ENCODE measurements at places on chromosomes 5 and 9.

- H3K27me3 ChIP-seq = no peaks in the 10 kb centered on the region
- H3K36me3 ChIP-seq = no peaks in the 10 kb centered on the region
- H3K27ac ChIP-seq = no peak overlapping the region
- DNase-seq = no peak
- no peaks in the 10 kb centered on the region for H3K4me1 ChIP-seq
These were observed 13.9 kb upstream of the BASP1 start for GRCh38 chr5:17203329-17204132.

DNA sequence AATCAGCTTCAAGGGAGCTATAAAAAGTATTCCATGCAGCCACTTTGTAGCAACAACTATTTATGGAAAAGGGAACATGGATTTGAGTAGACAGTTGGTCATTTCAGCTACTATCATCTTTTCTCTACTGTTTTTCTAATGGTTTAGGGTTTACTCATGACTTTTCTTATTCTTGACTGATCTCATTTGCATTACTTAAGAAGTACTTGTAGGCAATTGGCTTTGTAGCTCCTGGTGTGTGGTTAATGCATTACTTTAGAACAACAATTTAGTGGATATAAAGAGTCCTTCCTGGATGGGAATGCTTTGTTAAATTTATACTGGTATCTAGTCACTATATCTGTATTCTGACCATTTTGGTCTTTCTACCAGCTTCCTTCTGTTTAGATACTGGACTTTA is 59.8 kb upstream of the NTRK2 start:
- H3K36me3 ChIP-seq = no peaks in the 10 kb centered on the region
- no peak overlapping the region for H3K4me3 ChIP-seq
- H3K4me1 ChIP-seq = no peaks in the 10 kb centered on the region
- no peaks in the 10 kb centered on the region for H3K27me3 ChIP-seq

DNA sequence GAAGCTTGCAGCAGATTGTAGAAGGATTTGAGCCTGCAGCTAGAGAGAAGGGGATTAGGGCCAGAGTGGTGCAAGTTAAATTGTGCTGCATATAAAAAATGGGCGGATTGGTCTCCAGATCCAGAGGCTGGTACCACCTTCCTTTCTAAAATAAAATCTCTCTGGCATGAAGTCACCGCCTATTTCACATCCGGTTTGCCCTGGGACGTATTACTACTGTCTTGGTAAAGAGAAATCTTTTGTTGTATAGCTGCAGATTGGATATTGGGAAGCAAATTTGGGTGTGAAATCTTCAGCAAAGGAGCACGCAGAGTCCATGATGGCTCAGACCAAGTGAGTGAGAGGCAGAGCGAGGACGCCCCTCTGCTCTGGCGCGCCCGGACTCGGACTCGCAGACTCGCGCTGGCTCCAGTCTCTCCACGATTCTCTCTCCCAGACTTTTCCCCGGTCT is at the start of gene GABRA1:
Gene GABRA1, plus strand, starts transcription at position 180 of the 451 bp plus-strand sequence. CDS start 2,691 bp downstream, outside the sequence.
- peaks cover 9% of the 10 kb centered on the region for H3K27me3 ChIP-seq
- H3K27ac ChIP-seq = no peak within 1 kb of the TSS
- H3K4me3 ChIP-seq = no peak within 1 kb of the TSS
- H3K4me1 ChIP-seq = peaks cover 12% of the 10 kb centered on the region
- no peak for DNase-seq

DNA sequence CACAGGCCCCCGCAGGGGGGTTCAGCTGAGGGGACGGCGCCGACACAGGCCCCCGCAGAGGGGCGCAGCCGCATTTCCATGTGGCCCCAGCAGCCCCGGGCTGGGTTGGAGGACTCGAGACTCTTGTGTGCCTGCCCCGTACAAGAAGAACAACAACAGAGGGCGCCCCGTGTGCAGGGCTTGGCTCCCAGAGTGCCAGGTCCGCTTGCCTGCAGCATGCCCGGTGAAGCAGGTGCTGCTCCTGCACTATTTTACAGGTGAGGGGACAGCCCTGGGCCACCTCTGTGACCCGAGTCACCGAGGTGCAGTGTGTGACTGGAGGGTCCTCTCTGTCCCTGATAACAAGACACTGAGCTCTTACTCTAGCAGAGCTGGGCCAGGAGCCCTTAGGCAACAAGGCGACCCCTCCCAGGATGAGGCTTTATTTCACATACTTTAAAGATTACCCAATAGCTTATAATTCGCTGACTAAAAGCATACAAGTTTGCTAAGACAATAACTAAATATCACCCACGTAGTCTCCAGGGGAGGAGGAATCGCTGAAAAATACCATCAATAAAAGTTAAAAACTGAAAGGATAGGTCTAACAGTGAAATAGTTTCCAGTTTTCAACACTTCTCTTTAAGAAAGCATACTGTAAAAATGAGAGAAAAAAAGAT is 41.7 kb upstream of the SLC9A3 start:
- no peak overlapping the region for H3K27ac ChIP-seq
- DNase-seq = peak; percentile 32
- no peak overlapping the region for H3K4me3 ChIP-seq
- H3K4me1 ChIP-seq = no peaks in the 10 kb centered on the region
- no peaks in the 10 kb centered on the region for H3K27me3 ChIP-seq

DNA sequence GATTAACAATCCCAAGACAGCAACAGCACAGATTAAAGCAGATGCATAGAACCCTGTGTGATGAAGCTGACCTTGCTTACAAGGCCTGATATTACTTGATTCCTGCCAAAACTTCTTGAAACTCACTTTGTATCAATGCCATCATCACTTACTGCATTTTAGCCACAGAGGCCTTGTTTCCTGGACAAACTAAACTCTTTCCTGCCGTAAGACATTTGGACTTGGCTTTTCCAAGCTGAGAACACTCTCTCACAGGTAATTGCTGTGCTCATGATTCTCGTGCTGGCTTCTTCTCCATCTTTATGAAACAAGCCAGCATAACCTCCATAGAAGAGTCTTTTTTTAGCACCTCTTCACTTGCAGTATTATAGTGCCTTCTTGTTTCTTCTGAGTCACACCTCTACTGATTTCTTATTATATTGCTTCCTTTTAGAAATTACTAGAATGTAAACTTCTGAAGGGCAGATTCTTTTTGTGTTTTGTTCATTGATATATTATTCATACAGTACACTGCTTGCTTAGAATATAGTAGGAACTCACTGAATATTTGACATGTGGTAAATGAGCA is 456.5 kb upstream of the ZNF608 start:
- no peak for DNase-seq
- no peaks in the 10 kb centered on the region for H3K4me1 ChIP-seq
- no peak overlapping the region for H3K4me3 ChIP-seq

DNA sequence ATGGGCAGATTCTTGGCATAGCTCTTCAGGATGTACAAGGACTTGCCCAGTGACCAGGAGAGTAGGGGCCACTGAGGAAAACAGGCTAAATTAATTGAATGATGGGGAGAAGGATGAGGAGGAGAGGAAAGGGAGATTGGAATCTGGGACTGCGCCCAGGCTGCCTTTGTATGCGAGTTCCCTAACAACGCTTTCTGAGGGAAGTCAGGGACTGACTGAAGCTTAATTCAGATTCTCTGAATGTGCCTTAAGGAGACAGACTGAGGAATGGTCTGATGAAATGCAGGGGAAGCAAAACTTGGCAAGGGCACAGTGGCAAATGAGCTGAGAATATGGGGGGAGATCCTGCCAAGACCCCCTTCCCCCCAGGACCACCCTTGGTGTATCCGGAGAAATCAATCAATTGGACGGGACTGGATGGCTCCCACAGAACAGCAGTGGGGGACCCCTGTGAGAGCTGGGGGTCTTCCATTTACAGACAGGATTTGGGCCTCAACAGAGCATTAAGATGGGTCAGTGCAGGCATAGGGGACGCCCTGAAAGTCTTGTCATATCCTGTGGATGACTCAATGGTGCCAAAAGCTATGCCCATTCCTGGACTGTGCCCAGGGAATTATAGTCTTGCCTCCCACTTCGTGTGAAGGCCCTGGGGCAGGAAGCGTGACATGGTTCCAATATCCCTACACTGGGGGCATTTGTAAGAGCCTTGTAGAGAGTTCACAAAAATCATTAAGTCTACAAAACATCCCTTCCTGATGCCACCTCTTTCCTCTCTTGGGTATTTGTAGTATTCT is 215.5 kb upstream of the TNC start:
- H3K36me3 ChIP-seq = no peaks in the 10 kb centered on the region
- DNase-seq = no peak
- no peaks in the 10 kb centered on the region for H3K27me3 ChIP-seq
- no peak overlapping the region for H3K4me3 ChIP-seq

DNA sequence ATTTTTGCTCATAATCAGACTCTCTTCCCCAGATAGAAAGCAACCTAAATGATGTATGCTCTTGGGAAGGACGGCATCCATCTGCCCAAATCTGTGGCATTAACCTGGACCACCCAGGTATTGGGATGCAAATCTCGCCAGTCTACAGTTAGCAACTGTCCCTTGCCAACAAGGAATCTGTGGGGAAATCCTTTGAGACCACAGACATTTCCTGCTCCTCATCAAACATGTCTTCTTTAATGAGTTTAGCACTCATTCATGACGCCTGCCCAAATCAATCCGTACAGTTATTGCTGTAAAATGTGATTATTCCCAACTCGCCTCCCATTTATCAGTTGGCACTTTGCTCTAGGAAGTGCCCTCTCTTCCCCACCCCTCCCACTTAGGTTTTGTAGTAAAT is 7.8 kb downstream of the ROR2 start:
- H3K27me3 ChIP-seq = no peaks in the 10 kb centered on the region
- no peak overlapping the region for H3K4me3 ChIP-seq
- no peak for DNase-seq
- H3K4me1 ChIP-seq = peaks cover 10% of the 10 kb centered on the region

- H3K4me3 ChIP-seq = peak overlapping the region; percentile 68
- no peaks in the 10 kb centered on the region for H3K27me3 ChIP-seq
- H3K4me1 ChIP-seq = peaks cover 13% of the 10 kb centered on the region
These were observed 494 bp upstream of the STK32A start for GRCh38 chr5:147234239-147234824.

DNA sequence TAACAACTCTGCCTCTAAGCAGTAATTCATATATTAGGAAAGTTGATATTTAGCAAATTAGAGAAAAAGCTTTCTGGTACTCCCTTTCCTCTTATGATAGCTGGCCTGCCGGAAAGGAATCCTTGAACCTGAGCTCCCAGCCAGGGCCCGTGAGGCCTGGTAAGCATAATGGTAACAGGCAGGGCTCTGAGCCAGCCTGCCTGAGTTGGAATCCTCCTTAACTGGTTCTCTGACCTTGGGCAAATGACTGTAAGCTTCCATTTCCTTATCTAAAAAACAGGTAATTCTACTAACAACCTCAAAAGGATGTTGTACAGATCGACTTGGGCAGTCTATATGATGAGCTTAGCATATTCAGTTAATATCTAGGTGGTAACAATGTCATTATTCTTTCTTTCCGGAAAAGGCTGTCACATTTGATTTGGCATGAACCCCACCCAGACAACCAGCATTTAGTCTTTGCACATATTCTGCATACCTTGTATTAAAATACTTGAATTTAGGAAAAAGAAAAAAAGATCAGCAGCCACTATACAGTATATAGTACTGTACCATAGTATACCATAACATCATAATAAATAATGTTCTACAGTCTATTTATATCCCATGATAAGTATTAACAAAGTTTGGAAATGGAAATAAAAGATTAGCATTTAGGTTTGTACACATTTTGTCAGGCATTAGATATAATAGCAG is 55.7 kb upstream of the MAP3K1 start:
- H3K4me1 ChIP-seq = peaks cover 15% of the 10 kb centered on the region
- no peaks in the 10 kb centered on the region for H3K36me3 ChIP-seq
- no peak overlapping the region for H3K27ac ChIP-seq
- H3K4me3 ChIP-seq = no peak overlapping the region
- H3K27me3 ChIP-seq = no peaks in the 10 kb centered on the region

DNA sequence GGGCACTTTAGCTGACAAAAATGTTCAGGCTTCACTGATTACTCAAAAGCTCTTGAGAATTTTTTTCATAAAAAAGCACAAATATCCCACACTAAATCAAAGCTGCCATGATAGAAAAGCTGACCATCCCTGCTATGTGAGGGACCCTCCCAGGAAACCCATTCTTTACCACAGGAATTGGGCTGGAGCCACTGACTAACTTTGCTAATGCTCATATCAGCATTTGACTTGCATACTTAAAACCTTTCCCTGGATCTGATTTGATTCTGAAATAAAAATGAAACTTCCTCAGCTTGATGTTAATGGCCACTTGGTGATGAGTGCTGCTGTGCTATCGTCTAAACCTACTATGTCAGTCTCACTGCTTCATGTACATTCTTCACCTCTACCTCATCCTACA is 243.6 kb downstream of the PRELID2 start:
- no peaks in the 10 kb centered on the region for H3K4me1 ChIP-seq
- H3K27ac ChIP-seq = no peak overlapping the region
- no peak for DNase-seq
- H3K27me3 ChIP-seq = no peaks in the 10 kb centered on the region
- no peak overlapping the region for H3K4me3 ChIP-seq

GRCh38 chr5:110726249-110727024 is at the start of gene TMEM232:
Gene TMEM232 (minus strand): TSS chr5:110726671. CDS start chr5:110667352, 59,319 bp downstream.
- no peak within 1 kb of the TSS for H3K27ac ChIP-seq
- no peaks in the 10 kb centered on the region for H3K4me1 ChIP-seq
- peak within 1 kb of the TSS; percentile 11 for H3K4me3 ChIP-seq

DNA sequence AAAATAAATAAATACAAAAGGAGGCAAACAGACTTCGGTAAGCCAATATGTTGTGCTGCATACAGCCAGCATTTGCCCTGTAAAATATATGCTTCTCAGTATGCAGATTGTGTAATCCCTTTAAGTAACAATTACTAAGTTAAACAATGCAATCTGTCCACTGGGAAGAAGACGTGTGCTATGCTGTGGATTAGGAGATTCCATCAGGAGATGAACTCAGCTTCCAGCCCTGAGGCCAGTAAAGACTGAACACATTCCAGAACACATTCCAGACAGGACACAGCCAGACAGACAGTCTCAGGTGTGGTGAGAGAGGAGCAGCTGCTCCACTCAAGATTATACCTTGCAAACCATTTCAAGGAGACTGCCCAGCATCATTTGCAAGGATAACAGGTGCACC is 97.8 kb downstream of the MPDZ start:
- no peak overlapping the region for H3K4me3 ChIP-seq
- no peaks in the 10 kb centered on the region for H3K4me1 ChIP-seq
- H3K36me3 ChIP-seq = no peaks in the 10 kb centered on the region

All from body of pancreas (tissue), 4 donors.